ENCODE measurements at places on chromosomes 16 and 17.

GRCh38 chr17:78416791-78417530 is 38.5 kb downstream of the PGS1 start:
- no peak for DNase-seq

- no peak for DNase-seq
Observed at GRCh38 chr16:3485097-3485745, 10.1 kb downstream of the C16orf90 start.

DNA sequence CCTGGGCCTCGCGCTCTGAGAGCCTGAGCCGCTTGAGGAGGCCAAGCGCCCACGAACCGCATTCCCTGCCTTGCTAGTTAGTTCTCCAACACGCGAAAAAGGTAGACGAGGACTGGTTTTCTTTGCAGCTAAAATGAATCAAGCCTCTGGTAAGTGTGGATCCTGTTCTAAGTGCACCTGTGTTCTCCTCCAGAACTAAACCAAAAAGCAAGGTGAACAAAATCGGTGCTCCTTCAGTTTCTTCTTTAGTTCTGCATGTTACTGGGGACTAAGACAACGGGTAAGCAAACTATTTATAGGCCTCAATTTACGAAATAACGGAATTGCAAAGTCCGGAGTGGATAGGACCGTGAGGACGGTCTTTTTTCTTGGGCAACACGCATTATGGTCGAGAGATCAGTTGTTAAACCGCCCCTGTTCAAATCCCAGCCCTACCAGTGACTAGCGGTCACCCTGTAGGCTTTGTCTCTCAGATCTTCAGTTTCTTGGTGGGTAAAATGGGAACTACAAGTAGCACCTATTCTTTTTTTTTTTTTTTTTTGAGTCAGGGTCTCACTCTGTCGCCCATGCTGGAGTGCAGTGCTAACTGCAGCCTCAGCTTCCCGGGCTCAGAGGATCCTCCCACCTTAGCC is 993 bp upstream of the ANKRD11 start:
- no peak for DNase-seq

DNA sequence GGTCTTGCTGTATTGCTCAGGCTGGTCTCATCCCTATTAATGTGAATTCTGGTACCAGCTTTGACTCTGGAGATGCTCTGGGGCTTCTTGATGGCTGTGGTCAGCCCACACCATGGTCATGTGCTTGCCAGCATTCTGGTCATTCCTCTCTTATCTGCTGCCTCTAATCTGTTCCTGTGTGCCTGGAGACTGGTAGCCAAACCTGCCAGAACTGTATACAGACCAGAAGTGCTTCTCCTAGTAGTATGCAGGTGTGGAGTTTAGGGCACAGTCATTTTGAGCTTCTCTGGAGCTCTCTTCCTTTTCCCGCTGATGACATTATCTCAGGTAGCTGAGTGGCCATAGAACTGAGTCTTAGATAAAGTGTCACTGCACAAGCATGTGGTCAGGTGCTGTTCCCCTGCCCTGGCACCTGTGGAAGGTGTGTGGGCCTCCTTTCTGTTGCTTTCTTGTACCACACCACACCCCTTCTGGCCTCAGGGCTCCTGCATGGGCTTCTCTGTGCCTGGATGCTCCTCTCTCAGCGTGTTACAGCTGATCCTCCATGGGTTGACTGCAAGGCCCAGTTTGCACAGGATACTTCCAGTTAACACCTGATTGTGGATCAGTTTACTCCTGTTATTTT is 162.7 kb downstream of the SPECC1 start:
- DNase-seq = peak; percentile 55

- no peak for DNase-seq
Observed at GRCh38 chr17:21183468-21183867, 30.5 kb downstream of the TMEM11 start.

DNA sequence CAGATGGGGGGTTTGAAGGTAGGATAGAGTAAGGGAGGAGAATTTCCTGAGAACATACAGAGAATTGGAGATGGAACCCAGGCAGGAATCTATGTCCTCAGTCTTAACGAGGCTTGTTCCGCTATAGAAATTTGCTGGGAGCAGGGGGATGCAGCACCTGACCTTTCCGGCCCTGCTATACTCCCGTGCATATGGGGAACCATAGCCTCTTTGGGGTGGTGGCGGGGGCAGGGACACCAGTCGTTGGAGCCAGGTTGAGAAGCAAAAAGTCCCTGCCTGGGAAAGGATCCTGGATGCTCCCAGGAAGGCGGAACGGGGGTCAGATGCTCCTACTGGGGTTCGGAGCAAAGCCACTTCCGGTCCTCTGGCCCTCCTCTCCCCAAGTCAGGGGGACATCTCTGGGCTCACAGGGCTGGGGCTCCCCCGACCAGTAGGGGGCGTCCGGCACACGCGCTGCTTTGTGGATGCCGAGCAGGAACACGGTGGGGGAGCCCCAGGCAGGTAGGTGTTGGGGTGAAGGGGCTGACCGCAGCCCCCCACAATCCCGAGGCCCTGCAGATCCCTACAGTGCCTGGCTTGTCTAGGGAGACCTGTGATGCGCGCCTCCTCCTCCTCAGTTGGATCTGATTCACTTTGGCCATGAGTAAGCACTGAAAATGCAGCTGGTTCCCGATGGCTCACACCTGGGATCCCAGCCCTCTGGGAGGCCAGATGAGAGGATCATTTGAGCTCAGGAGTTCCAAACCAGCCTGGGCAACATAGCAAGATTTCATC is 15.5 kb upstream of the TFAP4 start:
- DNase-seq = peak; percentile 75

GRCh38 chr16:89572485-89573205 is 2.9 kb upstream of the CPNE7 start:
- no peak for DNase-seq

DNA sequence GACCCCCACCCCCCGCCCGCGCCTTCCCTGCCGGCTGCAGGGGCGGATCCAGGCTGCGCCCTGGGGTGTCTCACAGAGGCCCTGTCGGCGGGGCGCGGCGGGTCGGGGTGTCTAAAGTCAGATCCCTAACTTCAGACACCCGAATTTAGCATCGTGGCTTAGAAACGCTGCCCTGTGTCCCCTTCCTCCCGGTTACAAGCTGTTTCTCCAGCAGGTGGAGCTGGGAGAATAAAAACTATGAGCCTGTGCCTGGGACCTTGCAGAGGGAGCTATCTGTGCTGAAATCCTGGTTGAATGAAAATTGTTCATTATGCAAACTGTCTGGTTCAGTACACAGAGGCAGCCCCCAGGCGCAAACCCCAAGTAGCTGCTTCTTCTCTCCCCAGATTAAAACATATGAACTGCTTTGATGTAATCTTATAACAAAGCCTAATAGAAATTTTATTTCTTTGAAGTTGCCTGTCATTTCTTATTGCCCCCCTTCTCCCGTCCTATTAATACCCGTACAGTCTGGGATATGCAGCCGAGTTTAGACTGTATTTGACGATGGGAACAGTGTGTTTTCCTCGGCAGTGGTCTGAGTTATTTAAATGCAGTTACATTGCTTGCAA is 79.0 kb downstream of the RPA1 start:
- DNase-seq = peak; percentile 67

- no peak for DNase-seq
Observed at GRCh38 chr17:67403065-67403464, 26.0 kb downstream of the PITPNC1 start.

DNA sequence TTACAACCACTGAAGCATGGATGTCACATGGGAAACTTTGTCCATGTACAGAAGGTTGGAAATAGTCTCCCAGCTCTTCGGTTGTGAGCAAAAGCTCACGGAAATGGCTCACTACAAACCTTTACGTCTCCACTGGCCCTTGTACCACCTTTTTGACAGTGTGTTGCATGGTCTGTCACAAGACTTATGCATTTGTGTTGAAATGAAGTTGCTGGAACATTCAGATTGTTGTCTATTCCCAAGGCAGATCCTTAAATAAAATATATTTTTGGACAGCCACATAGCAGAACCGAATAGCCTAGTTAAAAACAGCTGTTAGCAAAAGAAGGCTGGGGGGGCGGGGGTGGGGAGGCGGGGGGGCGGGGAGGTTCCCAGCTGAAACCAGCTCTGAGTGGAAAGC is 39.2 kb downstream of the KNOP1 start:
- DNase-seq = no peak

DNA sequence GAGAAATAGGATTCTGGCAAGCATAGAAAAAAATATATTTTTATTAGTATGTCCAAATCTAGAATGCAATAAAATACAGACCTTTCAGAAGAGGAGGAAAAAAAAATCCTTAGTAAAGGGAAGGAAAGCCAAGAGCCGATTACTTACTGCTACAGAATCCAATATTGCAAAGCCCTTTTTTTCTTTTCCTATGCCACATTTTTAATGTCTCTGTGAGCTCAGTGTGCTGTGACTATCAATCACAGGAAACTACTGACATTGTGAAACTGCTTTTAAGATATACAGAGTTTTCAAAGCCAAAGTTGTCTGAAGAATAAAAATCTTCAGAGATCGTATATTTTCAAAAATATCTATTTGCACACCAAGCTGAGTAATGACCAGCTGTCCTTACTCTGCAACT is 120.4 kb downstream of the CHD9NB start:
- no peak for DNase-seq

DNA sequence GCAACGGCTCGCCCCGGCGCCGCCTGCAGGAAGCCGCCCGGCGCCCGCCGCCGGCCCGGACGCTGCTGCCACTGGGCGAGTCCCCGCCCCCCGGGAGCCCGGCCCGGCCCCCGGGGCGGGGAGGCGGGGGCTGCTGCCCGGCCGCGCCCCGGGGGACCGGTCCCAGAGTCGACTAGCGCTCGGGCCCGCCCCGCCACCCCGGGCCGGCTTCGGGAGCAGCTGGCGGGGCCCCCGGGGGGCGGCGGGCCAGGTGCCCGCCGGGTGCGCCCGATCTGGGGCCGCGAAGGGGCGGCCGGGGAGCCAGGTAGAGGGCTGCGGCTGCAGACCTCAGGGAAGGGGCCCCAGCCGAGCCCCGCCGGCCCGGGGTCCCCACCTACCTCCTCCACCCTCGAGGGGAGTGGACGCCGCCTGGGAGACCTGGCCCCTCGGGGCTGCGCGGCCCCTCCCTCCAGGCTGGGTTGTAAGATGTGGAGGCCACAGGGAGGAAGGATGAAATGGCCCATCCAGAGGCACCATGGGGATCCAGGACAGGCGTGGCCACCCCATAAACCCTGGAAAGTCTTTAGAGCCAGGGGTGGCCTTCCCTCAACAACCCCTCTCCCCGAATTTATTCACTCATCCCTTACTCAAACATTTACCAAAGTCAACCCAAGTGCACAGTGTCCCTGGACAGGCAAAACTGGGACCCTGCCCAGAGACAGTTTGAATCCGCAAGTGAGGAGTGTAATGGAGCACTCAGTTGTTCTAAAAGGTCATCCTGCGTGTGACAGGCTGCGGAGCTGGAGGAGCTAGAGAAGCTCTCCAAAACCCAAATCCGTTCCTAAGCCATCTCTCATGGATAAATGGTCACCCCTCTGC is at the start of gene CDYL2:
Gene CDYL2, minus strand, starts transcription at position 73 of the 858 bp plus-strand sequence. CDS start 425 bp downstream, outside the sequence.
- peak; percentile 90 for DNase-seq

DNA sequence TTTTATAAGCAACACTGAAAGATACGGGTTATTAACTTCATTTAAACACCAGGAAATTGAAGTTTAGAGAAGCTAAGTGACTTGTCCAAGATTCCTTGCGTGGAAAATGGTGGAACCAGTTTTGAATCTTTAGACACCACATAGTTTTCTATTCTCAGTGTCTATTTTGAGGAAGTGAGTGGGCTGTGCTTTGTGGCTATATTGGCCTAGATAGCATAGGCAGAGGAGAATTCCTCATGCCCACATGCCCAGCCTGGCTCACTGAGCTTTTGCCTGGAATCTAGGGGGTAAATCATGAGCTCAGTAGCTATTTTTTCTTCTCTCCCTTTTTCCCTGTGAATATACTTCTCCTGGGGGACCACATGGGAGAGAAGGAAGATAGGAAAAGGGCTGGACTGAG is 431.3 kb downstream of the HS3ST3B1 start:
- no peak for DNase-seq

DNA sequence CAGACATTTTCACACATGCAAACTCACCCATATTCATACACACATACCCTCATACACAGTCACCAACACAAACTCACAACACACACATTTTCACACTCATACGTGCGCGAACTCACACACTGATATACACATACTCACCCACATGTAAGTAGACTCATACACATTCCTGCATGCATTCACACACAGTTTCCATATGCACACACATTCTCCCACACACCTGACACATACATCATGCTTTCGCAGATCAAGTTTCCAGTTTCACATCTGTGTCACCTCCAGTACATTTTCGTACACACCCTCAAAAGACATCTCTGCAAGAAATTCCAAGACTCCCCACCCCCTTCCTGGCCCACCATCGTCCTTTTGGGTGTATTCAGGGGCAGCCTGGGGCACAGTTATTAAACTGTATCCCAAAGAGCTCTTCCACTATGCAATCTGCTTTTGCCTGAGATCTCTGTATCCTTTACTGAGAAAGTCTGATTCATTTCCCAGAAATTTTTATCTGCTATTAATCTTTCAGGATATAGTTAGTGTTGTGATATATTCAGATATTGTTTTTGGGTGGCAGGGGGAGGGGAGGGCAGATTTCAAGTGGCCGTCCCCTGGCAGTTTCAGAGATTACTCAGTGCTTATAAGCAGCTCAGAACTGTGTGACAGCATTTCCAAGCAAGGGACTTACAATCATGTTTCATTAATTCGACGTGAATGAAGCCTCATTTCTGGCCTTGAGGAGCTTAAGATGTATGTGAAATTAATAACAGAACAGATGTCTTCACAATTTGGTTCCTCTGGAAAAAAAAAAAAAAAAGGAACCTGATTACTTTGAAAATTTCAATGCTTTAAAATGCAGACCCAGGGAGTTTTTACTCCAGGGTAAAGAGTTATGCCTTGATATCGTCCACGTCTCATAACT is 35.3 kb upstream of the MMP2 start:
- DNase-seq = no peak

DNA sequence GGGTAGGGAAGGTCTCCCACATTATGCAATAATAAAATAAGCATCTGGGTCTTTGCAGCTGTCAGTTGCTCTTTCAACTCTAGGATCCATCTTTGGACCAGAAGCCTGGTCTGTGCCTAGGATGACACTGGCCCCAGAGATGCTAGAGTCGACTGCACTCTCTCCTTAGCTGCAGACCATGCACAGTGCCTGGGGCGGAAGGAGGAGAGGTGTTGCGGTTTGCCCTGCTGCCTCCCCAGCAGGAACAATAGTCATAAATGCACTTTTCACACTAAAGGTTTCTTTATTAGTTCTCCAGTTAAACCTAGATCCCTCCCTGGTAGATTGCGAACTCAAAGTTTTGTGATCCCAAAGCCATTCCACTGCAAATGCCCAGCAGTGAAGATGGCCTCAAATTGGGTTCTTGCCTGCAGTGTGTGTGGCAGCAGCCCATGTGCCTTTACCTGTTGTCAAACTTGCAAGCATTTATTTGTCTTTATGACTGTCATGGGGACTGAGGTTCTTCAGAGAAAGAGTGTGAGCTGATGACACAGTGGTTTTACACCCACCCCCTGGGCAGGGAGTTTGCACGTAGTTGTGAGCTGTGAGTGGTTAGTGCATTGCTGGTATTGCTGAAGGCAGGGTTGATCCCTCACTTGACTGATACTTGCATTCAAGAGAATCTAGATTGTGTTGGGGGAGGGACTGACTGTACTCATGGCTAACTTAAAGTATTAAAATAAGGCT is 10.3 kb downstream of the ATXN1L start:
- DNase-seq = no peak

GRCh38 chr16:22694887-22695382 is 119.0 kb upstream of the HS3ST2 start:
- DNase-seq = no peak
